ENCODE measurements at places on chromosomes 4 and X.

DNA sequence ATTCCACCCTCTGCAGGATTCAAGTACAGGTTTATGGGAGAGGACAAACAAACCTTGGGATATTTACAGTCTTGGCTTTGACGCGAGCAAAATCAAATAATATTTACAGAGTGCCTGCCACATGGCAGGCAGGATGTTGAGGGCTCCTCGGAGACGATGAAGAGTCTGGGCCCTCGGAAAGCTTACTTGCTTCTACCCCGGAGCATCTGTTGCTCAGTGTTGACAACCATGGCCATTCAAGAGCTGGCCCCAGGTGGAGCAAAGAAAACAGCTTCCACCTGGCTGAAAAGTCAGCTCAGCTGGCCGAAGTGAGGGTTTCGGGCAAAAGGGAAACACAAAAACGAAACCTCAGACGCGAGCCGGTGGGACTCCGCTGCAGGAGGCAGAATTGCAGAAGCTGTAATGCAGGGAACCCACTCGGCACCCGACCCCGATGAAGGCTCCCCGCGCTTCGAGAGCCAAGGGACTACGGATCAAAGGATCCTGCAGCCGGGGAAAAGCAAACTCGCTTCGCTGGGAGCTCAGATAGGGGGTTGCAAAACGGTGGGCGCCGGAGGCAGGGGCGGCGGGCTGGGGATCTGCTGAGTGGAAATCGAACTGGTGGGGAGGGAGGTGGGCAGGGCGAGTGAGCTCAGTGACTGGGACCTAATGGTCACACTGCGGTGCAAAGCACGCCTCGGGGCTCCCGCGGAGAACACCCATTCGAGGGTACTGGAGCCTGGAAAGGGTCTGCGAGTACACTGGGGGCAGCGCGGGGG, 805 bp downstream of the ATP8A1 start:
- DNase-seq = peak; percentile 27

DNA sequence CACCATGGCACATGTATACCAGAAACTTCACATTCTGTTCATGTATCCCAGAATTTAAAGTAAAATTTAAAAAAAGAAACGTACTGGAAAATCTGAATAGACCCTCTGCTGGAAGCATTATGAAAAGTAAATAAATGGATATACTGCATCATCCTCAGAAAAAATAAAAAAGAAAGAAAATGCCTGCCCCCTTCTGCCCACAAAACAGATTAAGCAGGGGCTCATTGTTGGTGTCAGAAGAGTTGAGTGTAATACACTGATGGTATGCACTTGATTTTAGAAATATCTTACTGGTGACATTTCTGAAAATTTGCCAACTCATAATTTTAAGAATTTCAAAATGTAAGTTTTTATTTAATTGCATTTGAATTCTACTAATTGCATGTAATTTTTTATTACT, 77.8 kb downstream of the LRP2BP start:
- no peak for DNase-seq

GRCh38 chrX:20143561-20143960, 1.9 kb upstream of the EIF1AX start:
- no peak for DNase-seq

DNA sequence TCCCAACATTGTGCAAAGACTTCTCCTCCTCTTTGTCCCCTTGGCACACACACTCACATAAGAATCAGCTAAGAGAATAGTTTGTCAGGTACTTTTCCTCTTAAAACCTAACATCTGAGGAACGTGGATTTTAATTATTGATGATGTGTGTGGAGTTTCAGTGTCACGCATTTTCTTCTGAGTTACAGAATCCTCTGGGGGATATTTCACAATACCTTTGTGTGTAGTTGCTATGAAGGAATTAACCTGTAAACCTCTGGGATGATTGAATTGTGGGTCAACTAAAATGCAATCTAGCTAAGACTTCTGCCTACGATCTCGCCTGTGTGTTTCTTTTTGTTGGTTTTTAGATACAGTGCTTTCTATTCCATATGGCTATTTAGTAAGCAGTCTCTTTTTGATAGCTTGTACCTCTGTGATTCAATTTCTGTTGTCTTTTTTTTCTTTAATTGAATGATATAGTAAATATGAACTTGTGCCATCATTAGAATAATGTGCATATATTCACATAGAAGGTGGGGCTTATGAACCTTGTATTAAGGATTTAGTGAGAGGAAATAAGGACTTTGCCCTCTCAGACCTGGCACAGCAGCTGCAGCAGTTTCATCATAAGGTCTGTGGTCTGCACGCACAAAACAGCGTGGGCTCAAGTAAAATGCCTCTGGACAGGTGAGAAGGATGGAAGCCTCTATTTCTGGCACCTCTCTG, 99.2 kb downstream of the TSPAN7 start:
- DNase-seq = no peak

DNA sequence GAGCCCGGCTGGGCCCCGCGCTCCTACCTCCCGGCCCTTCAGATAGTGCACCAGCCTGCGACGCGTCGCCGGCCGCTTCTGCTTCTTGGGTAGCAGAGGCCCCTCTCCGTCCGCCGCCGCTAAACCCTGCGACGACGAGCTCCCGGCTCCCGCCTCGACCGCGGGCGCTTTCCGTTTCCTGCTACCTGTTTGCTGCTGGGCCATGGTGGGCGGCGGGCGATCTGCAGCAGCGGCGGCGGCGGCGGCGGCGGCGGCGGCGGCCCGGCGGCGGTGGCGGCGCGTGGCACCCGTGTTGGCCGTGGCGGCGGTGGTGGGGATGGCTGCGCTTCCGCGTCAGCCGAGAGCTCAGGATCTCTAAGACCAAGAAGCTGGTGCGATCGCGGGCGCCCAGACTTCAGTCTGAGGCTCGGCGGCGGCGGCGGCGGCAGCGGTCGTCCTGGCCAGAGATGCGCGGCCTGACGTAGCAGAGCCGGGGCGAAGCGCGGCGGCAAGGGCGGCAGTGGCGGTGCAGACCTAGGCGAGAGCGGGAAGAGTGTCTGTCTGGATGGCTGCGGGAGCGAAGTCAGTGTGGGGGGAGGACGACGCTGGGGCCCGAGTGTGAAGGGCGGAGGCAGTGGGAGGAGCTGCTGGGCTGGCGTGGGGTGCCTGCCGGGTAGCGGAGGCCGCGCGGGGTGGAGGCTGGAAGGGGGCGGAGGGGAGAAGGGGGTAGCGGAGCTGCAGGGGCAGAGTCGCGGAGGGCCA, at the start of gene DCAF12L2:
TSS of gene DCAF12L2 (minus strand) at position 569 of the 741 bp plus-strand sequence. CDS start at position 204, 365 bp downstream.
- no peak for DNase-seq

DNA sequence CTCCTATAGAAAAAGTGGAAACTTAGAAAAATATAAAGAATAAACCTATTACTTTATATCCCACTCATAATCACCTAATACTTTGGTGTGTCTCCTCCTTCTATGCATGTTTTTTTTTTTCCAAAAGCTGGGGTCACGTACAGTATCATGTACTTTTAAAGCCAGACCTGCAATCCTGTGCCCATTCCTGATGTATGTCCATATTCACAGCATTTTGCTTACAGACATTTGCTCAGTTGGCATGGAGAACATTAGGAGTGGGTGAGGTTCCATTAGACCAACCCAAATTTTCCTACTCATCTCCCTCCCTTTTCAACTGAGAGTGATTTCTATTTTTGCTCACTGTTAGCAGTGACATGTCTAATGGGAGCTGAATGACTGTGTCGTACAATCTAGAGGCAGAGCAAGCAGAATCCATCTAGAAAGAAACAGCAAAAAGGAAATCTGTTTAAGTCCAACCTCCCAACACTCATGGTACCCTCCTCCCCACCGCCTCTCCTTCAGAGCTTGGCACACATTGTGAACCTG, 195.6 kb upstream of the KLF3 start:
- no peak for DNase-seq

DNA sequence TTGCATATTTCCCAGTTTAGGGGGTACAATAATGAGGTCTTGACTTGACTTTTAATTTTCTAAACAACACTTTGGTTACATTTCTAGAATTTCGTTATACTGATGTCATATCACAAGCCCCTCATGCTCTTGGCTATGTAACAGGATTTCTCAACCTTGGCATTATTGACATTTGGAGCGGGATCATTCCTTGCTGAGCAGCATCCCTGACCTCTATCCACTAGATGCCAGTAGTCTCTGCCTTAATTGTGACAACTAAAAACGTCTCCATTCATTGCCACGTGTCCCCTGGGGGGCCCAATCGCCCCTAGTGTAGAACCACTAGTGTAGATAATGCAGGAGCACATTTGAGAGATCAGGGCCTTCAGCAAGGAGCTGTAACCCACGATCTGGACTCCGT, 234.2 kb upstream of the MID1 start:
- DNase-seq = no peak

GRCh38 chr4:82145850-82146249, 227.9 kb downstream of the HNRNPD start:
- no peak for DNase-seq

- no peak for DNase-seq
Measured at GRCh38 chrX:123422875-123423274, 238.8 kb downstream of the GRIA3 start.

- no peak for DNase-seq
Measured at GRCh38 chrX:68665502-68665901, 18.0 kb downstream of the STARD8 start.

GRCh38 chr4:155491336-155492120, 114.8 kb upstream of the MAP9 start:
- DNase-seq = no peak

GRCh38 chr4:149741186-149741831, 74.3 kb downstream of the IQCM start:
- DNase-seq = no peak

DNA sequence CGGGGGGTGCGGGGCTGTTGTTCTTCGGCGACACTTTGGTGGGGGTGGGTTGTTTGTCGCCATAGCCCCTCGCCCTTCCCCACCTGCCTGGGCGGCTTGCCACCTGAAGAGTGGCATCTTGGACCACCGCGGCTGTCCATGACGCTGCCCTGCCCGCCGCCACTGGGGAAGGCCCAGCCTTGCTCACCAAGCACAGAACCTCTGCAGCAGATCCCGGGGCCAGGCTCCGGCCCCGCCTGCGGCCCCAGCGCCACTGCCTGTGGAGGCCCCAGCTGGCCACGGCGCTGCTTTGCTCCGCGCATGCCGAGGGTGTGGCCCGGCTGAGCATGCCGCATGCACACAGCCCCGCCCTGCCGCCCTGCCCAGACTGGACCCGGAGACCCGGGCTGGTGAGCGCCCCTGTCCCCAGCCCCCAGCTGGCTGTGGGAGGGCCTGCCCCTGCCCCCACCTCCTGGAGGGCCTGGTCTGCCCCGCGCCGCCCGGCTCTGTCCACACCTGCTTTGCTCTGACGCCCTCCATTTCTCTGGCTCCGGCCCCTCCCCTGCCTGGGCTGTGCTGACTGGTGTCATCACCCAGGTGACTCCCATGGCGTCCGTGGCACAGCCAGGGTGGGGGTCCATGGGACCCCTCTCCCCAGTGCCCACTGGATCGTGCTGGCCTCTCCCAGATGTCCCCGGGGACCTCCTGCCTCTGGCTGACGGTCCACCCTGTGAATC, 5.3 kb downstream of the NAT8L start:
- no peak for DNase-seq

DNA sequence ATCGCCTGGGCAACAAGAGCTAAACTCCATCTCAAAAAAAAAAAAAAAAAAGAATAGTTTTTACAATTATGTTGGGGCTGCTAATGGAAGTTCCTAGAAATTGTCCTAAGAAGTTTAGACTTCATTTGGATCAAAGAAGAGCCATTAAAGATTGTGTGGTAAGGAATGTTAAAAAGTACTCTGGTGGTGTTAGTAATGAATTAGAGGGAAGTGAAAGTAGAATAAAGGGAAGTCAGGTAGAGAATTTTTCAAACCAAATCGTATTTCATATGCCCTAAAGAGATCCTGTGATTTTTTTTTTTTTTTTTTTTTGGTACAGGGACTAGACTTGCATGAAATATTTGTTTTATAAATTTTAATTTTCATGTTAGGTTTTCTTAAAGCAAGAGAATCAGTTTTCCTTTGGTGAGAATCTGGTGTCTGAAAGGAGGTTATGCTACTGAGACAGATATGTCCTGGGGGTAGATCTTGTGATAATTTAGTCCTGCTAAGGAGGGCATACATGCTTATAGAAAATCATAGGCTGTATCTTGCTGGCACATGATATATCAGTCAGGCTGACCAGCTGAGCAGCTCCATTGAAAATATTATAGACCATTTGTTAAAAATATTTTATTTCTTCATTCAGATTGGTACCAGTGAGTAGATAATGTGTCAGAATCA, 10.7 kb downstream of the SEC24B start:
- no peak for DNase-seq

- no peak for DNase-seq
Measured at GRCh38 chr4:52948057-52948423, 85.9 kb downstream of the RASL11B start.

DNA sequence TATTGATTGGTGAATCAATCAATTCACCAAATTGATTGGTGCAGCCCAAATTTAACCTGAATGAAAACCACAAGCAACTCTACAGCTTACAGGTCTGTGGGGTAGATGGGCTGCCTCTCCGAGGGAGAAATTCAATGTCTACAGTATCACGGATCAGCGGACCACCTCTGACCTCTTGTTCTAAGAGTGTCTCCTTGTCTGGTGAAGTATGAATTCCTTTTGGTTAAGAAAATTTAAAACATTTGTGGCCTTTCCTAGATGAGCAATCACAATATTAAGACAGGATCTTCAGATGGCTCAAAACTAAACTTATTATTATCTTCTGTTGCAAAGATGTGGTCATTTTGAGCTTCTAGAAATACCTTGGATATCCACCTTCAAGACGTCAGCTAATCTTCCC, 153.3 kb downstream of the IL15 start:
- no peak for DNase-seq

- DNase-seq = no peak
Measured at GRCh38 chr4:188971125-188971524, 831.9 kb downstream of the TRIML1 start.

- DNase-seq = no peak
Measured at GRCh38 chr4:174869339-174869738, 40.3 kb upstream of the GLRA3 start.

- DNase-seq = no peak
Measured at GRCh38 chr4:189147005-189147929, 793.4 kb upstream of the FRG1 start.

GRCh38 chr4:180310616-180311015, 1932.6 kb upstream of the TENM3 start:
- no peak for DNase-seq

- DNase-seq = no peak
Measured at GRCh38 chr4:169906104-169906503, 120.1 kb downstream of the MFAP3L start.

DNA sequence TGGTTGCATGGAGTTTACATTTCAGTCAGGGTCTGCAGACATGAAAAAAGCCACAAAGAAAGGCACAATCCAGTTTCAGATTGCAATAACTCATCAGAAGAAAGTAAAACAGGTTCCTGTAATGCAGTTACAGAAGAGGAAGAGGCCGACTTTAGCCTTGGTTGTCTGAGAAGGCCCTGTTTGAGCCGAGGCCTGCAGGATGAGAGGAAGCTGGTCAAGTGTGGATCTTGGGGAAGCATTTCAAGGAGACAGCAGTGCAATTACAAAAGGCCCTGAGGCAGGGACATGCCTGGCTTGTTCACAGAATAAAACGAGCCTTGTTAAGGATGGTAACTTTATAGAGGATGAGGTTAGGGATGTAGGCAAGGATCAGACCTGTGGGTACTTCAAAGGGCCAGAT, 62.4 kb downstream of the AFF2 start:
- no peak for DNase-seq
